ENCODE measurements at places on chromosomes 13 and 19.

DNA sequence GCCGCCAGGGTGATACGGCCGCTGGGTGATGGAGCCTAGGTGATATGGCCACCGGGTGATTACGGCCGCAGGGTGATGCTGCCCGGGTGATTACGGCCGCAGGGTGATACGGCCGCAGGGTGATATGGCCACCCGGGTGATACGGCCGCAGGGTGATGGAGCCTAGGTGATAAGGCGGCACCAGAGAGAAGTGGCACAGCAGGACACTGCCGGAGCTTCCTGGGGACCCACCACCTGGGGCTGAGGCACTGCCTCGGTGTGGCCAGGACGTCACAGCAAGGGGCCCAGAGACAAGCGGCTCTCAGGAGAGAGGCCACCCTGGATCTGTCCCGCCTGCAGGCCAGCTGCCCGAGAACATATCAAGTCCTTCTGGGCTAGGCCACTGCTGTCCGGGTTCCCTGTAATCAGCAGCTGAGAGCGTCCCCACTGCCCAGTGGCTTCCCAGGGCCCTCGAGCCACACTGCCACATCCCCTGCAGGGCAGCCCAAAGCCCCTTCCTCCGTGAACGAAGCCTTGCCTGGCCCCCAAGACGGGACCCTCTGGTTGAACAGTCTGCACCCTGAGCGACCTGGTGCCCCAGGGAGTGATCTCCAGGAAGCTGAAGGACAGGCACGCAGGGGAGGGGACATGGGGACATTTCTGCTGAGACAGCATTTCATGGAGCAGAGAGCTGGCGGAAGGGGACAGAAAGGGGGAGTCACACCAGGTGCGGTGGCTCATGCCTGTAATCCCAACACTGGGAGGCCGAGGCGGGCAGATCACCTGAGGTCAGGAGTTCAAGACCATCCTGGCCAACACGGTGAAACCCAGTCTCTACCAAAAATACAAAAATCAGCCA, 22.1 kb downstream of the ZNF787 start:
- DNase-seq: no peak

DNA sequence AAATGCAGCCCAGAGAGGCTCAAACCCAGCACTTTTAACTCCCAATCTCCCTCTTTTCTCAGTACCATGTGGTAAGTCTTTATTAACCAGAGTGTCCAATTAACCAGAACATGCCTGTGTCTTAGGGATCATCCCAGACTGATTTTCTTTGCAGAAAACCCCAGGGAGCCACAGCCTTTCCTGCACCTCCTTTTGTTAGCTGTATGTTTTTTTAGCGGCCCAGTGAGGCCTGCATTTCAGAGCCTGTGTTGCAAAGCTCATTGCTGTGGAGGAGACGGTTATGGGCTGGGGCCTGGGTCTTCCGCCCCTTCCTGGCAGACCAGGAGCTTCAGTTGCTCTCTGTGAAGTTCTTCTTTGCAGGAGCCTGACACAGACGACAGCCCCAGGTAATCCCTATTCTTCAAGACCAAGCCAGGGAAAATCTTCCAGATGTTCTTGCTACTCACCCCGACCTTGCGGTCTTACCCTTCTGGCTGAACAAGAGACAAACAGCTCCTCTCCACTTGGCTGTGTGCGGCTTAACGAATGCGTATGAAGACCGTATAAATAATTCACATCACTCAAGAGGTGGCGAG, 70.7 kb upstream of the TSHZ3 start:
- DNase-seq: no peak

DNA sequence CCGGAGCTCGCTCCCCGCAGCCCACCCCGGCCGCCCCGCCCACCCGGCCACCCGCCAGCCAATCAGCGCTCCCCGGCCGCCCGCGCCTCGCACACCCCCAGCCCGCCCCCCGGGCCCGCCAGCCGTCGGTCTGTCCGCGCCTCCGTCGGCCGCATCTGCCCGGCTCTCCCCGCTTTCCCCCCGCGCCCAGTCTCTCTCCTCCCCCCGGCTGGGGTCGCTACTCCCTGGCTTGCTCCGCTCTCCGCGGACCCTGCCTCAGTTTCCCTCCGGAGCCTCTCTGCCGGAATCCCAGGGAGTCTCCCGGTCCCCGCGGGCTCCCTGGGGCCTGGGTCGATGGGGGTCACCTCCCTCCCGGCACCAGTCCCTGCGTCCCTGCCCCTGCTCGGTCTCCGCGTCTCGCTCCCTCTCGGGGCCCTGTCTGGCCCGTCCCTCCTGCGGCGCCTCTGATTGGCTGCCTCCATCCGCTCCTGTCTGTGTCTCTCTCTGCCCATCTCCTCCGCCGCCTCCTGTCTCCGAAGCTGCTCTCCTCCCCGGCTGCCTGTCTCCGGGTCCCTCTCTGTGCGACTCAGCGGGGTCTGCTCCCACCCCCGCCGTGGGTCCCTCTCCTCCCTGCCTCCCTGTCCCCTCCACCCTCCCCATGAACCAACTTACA, 484 bp downstream of the IL11 start:
- no peak for DNase-seq

DNA sequence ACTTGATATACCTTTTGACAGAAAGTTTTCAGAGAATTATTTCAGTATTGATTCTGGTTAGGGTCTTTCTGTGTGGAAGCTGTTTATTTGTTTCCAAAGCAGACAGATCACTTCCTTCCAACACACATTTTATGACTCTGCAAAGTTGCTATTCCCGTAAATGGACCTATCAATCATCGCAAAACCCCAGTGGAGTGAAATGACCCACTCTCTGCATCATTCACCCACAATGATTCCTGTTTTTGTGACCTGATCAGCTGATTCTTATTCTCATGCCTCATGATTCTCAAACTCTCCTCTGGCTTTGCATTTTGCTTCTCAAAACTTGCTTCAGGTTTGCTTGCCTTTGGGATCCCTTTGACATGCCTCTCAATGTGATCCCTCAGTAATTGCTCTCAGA, 453.7 kb downstream of the PCDH17 start:
- no peak for DNase-seq

DNA sequence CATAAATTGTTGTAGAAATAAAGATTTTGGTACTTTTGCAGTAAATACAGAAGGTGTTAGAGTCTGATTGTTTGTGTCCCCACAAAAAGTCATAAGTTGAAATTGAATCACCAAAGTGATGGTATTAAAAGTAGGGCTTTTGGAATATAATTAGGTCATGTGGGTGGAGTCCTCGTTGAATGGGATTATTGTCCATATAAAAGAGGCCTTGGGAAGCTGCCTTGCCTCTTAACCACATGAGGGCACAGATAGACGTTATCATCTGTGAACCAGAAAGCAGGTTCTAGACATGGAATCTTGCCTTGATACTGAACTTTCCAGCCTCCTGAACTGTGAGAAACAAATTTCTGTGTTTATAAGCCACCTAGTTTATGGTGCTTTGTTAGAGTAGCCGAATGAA, 186.8 kb downstream of the PRR20E start:
- no peak for DNase-seq

DNA sequence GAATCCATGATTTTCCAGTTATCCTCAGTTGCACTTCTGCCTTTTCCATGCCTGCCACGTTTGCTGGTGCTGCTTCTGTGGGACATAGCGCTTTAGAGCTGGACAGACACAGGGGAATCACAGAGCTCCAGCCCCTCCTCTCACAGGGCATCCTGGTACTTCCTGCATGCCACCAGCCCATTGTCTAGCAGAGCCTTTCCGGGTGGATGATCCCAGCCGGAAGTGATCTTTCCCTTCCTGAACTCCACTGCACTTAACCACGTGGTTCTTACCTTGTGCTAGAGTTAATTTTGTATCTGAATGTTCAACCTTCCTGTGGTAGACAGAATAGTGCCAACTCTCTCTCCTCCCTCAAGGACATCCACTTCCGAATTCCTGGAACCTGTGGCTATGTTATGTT, 12.6 kb upstream of the OLFM4 start:
- DNase-seq: no peak

DNA sequence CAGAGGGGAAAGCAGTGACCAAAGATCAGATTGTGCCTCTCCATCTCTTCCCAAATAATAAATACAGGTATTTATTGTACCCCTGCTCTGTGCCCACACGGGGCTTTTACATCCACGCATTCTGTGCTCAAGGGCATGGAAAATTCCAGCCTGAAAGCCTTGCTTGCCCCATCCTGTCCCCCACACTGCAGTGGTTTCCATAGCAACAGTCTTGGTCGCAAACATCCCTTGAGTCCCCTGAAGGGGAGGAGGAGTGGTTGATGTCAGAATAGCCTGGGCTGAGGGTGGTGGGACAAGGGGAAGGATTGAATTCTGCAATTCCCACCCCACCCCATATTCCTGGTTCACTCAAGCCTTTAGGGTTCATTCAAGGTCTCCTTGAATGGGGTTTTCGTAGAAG, 41.0 kb upstream of the USP29 start:
- no peak for DNase-seq

DNA sequence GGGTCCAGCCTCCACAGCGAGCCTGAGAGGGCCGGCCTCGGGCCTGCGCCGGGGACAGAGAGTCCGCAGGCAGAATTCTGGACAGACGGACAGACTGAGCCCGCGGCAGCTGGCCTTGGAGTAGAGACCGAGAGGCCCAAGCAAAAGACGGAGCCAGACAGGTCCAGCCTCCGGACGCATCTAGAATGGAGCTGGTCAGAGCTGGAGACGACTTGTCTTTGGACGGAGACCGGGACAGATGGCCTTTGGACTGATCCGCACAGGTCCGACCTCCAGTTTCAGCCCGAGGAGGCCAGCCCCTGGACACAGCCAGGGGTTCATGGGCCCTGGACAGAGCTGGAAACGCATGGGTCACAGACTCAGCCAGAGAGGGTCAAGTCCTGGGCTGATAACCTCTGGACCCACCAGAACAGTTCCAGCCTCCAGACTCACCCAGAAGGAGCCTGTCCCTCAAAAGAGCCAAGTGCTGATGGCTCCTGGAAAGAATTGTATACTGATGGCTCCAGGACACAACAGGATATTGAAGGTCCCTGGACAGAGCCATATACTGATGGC, 490 bp downstream of the ITPKC start:
- no peak for DNase-seq

DNA sequence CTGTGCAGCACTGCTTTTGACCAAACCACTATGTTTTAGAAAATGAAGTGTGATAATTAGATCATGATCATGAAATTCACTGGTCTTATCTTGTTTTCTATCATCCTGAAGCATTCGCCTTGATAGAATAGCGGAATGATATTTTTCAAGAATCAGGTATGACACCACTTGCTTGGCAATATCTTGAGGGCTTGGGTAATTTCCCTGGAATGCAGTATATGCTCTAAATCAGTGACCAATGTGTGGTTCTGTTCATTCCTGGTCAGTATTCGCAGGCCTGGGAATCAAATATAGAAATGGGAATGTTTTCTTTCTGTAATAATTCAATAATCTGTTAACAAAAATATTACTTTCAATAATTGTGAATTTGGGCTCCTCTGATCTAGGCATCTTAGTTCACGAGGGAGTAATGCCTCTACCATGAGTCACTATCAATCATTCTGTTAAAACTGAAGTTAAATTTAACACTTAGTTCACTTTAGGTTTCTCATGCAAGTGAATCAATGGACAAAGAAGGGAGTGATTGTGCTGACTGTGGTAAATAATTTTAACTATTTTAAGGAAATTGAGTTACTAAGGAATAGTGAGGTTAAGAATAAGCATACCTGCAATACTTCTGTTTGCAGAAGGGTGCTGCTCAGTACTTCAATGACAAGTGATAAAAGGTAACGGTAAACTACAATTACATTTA, 137.9 kb downstream of the PCDH20 start:
- DNase-seq: no peak

DNA sequence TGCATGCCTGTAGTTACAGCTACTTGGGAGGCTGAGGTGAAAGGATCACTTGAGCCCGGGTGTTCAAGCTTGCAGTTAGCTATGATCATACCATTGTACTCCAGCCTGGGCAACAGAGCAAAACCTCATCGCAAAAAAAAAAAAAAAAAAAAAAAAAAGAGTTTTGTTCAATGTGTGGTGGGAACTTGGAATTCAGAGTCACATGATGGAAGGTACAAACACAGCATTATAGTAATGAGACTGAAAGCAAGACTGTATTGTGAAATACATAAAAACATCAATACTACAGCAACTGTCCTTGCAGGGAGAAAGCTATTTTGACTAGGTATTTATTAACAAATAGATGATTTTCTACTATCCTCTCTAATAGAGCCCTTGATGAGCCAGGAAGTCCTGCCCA, 393.2 kb downstream of the DLEU7 start:
- DNase-seq: no peak

DNA sequence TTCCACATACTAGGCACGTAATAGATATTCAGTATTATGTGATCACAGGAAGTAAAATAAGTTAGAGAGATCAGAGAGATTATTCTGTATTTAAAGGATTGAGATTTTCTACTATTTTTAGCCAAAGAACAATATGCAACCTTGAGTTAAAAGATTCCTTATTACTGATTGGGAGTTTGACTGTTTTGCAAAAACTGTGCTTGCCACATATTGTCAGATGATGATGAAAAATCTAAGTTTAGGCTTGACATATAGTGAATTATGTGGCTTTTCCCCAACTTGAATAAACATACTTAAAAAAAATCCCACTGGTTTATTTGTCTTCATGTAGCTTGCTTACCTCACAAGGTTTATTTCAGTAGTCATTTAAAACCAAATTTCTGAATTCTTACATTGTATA, 194.4 kb downstream of the KCNRG start:
- no peak for DNase-seq

- no peak for DNase-seq
Observed at GRCh38 chr19:17512574-17512939, 1.1 kb downstream of the PGLS start.

- no peak for DNase-seq
Observed at GRCh38 chr13:48176781-48177180, 56.2 kb upstream of the ITM2B start.

DNA sequence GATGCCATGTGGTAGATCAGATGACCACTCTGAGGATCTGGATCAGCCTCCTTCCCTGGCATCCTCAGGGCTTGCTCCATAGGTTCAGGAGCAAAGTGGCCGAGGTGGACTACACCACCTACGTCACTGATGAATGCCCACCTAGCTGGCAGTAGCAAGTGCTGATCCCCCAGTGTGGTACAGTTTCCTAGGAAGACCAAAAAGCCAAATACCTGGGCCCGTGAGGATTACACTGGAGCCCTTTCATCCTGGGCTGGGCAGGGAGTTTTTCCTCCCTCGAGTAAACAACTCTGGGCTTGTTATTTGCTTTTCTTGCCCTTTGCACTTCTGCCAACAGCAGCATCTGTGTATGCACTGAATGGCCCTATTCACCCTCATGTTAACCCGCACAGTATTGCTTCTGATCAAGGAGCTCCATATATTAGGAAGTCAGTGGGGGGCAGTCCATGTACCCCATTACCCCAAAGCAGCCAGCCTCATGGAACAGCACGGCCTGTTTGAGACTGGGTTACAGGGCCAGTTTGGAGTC, 3.3 kb upstream of the MYADM start:
- no peak for DNase-seq

DNA sequence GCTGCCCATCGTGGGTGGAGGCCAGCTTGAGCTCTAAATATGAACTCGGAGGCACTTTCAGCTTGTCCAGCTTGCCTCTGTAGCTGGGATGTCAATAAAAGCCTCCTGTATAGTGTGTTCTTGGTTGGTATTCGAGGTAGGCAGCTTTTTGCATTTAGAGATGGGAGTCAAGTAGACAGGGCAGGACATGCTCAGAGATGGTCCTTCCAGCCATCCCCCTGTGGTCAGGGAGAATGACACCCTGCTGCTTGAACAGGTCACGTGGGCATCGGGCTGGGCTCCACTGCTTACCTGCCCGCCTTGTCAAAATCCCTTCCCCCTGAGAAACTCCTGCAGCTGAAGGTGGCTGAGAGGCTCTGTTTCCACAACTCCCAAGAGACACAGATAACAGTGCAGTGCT, 302.5 kb downstream of the ZNF536 start:
- no peak for DNase-seq
